T-helper 2 cell (primary cell): ENCODE measurements at places on chromosomes 7 and 10.

- DNase-seq, result no peak
Observed at GRCh38 chr7:19377611-19378344, 232.6 kb upstream of the FERD3L start.

DNA sequence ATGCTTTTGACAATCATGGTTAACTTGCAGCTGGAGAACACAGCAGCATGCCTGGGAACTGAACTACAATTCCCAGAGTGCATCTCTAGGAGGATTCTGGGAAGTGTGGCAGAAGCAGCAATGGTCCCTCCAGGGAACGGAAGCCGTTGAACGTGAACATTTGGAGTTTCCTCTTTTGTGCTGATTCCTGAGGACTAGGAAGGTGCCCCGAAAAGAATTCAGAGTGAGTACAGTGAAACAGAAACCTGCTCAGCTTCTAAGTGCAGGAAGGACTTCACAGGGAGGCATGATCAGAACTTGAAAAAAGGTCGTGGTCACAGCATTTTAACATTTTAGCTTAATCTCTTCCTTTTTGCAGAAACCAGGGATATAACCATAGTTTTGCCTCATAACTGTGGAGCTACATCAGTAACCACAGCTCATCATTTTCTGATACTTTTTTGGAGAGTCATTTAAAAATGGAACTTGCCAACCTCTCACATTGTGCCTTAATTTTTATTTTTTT, at the start of gene NUDT13:
Gene NUDT13, plus strand, starts transcription at position 111 of the 505 bp plus-strand sequence. CDS start 3,911 bp downstream, outside the sequence.
- peak; percentile 38 for DNase-seq

DNA sequence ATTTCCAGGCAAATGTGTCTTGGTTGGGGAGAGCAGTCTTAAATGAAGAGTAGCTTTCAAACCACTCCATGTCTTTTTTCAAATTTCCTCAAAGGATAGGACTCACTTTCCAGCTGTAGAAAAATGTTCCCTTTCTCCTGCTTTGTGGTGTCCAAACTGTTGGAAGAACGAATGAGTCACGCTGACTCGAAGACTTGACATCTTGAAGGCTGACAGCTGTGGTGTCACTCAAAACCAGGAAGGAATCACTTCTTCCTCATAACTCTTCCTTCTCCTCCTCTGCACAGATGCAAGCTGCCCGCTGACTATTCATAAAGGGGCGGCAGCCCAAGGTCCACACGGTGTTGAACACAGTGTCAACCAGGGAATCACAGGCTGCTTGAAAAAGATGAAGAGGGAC, 19.2 kb downstream of the PLA2G12B start:
- no peak for DNase-seq

DNA sequence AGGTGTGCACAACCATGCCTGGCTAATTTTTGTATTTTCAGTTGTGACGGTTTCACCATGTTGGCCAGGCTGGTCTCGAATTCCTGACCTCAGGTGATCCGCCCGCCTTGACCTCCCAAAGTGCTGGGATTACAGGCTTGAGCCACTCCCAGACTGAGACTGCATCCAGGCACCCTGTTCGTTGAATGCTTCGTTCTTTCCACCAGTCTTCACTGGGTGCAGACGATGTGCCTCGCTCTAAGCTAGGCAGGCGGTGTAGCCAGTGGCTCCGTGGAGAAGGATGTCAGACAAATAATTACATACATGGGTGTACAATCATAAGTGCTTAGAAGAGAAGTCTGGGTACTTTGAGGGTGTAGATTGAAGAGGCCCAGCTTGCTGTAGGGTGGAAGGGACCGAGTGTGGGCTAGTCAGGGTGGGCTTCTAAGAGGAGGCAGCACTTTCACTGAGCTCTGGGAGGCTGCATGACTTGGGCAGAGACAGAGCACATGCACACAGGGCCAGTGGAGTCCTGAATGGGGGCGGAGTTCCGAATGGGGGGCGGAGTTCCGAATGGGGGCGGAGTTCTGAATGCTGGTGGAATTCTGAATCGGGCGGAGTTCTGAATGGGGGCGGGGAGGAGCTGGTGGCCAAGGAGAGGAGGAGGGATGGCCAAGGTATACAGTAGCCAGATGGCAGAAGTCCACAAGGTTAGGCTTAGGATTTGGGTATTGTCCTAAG, 74.3 kb downstream of the COL26A1 start:
- DNase-seq, result no peak

- DNase-seq, result no peak
Observed at GRCh38 chr10:70417568-70417967, 13.6 kb downstream of the EIF4EBP2 start.

DNA sequence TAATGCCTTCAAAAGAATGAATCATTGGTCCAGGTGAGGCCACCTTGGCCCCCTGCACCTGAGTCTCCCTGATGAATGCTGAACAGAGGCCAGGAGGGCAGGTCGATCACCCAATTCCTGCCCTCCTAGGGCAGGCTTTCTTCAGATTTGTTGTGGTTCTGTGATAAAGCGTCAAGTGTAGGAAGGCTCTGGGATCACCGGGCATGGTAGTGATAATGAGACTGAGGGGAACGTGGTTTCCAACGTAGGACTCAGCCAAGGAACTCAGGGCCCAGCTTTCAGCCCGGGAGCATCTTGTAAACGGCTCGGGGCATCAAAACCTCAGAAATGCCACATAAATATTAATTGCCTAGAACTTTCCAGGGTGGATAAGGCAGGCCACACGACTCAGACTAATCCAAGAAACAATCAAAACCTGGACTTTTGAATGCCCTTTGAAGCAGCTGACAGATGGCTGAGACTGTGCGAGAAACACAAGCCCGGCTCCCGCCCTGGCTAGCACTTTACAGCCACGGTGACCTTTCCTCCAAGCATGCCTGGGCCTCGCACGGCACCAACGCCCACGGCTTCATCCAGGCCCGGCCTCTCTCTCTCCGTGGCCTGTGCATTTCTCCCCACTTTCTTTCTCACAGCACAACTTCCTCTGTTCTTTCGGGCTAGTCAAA, 239.3 kb upstream of the GRB10 start:
- DNase-seq, result no peak

DNA sequence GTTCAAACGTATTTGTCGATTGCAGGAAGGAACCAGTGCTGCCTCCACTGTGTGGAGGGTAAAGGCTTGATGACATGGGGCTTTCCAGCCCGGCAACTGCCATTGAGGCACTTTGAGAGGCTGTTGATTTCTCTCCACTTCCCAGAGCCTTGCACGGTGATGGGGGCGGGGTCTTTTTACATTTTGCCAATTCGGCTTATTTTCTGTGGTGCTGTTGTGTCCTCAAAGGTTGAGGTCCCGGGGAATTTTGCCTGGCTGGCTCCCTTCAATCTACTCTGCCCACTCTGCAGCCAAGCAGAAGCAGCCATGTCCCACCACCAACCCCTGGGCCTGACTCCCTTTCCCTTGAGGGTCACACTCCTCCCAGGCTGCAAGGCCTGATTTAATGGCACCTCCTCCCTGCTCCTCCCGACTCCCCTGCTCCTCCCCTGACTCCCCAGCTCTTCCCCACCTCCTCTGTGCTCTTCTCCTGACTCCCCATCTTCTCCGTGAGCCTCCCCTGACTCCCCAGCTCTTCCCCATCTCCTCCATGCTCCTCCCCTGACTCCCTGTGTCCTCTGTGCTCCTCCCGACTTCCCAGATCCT, 39.0 kb downstream of the OAT start:
- no peak for DNase-seq

DNA sequence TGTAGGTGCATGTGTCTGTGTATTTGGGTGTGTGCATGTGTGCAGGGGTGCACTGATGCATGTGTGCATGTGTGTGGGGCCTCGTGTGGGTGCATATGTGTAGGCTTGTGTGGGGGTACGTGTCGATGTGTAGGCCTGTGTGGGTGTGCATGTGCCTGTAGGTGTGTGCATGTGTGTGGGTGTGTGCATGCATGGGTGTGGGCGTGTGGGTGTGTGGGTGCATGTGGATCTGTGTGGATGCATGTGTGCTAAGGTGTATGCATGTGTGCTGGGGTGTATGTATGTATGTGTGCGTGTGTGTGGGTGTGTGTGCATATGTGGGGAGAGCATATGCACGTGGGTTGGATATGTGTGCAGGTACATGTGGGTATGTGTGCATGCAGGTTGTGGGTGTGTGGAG, 73.2 kb downstream of the NKX6-2 start:
- DNase-seq, result no peak

DNA sequence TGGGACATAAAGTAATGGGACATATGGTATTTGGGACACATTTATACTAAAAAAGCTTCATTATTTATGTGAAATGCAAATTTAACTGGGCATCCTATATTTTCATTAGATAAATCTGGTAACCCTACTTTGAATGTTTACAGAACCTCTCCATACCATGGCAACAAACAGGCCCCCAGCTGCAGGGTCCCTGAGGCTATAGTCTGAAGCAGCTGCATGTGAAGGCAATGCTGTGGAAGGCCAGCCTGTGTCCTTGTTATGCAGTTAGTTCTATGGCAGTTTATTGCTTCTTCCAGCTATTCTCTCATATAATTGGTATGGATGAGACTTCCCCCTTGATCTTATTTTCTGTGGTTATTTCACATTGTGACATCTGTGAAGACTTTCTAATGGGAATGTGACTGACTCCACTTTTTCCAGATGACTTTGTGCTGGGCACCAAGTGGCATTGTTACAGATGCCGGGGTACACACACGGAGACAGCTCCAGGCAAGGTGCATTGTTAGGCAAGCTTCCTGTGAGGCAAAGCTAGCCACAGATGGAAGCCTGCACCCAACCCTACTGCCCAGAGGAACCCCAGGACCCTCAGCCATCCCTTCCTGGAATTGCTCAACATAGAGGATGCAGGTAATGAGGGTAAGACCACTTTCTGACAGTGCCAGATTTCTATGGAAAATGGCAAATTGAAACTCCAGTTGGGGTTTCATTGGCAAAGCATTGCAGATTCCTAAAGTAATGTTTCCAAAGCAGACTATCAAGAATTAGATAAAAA, 49.5 kb upstream of the ADAM12 start:
- DNase-seq, result no peak

GRCh38 chr7:1160670-1161021, 650 bp upstream of the ZFAND2A start:
- DNase-seq, result peak; percentile 31

GRCh38 chr10:32348297-32349198, 1.6 kb upstream of the EPC1 start:
- DNase-seq, result no peak

DNA sequence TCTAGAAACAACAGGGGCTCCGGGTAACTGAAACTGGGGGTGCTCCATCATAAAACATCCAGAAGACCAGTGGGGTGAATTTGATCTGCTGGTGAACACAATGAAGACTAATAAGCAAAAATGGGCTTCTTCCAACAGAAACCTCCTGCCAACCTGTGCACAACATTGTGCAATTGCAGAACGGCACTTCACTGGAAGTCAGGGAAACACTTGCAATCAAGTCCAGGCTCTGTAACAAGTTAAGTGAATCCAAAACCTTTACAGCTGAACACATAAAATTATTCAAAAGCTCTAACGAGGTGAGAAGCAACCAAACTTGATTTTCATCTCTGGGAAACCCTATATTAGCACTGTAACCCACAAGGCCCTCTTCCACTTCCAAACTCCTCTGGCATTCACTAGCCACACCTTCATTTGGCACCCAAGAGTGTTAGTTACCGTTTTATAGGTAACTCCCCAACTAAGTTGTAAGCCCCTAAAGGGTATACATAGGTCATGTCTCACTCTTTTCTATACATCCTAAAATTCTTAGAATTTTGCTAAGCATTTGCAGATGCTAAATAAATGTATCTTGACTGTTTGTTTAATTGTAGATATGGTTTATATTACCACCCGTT, 22.0 kb downstream of the IMMP2L start:
- no peak for DNase-seq

- DNase-seq, result no peak
Observed at GRCh38 chr10:73601486-73601921, 10.4 kb upstream of the USP54 start.
